ENCODE measurements at places on chromosomes 16 and 17.

DNA sequence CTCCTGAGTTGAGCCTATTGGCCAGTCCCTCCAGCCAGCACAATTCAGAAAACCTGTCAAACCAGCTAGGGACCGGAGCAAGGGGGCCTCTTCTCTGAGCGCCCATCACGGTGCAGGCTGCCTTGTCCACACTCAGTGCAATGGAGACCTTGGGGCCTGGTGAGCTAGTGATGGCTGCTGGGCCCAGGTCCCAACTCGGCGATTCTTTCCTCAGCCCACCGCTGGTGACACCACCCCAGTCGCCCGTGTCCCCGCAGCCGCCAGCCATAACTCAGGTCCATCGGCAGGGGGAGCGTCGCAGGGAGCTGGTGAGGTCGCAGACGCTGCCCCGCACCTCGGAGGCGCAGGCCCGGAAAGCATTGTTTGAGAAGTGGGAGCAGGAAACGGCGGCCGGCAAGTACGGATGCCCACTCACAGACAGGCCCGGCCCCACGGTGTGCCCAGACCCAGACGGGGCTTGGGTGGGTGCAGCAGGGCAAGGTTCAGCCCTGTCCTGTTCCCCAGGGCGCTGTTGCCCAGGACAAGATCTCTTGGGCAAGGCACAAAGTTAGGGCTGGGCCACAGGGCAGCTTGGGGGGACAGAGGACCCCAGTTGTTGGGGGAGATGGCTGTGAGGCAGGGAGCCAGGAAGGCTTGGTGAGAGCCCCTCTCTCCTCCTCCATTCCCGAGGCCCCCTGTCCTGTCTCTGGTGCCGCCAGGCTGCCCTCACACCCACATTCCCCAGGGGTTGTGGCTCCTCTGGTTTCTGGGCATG is 10.8 kb downstream of the SMTNL2 start:
- no peak for DNase-seq

GRCh38 chr16:89921702-89922476 is 1.3 kb upstream of the TUBB3 start:
- no peak for DNase-seq

DNA sequence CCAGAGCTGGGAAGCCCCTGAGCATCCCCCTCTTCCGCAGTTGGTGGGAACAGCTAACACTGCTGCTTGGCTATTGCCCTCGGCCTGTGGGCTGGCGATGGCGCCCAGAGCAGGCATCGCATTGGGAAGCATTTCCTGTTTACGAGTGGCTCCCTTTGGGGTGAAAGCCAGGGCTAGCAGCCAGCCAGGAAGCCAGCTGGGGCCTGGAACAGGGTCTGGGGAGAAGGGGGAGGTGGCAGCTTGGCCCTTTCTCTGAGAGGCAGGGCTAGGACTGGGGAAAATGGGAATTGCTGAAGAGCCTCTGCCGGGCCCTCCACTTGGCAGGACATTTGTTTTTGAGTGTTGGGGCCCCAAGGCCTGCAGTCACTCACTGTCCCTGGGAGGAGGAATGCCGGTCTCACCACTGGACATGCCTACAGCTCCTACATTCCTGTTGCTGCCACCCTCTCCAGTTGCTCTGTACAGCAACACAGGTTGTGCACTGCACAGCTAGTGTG is 2.4 kb upstream of the MTSS2 start:
- DNase-seq, result no peak

DNA sequence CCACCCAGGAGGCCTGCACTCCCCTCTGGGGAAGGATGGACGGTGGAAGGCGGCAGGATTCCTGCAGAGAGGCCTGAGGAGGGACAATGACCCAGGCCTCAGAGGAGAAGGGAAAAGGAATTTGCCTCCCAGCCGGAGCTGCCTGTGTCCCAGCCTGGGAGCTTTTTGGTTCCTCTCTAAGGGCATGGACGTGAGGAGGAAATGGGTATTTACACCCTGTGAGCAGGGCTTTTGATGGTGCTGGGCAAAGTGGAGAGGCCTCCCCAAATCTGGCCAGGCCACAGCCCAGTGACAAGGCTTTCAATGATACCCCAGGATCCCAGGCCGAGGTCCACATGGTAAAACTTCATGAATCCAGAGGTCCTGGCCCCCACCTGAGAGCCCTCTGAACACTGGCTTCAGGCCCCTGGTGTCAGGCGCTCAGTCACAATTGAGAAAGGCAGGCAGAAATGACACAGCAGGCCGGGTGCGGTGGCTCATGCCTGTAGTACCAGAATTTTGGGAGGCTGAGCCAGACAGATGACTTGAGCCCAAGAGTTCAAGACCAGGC is 56.0 kb upstream of the DOC2B start:
- no peak for DNase-seq

DNA sequence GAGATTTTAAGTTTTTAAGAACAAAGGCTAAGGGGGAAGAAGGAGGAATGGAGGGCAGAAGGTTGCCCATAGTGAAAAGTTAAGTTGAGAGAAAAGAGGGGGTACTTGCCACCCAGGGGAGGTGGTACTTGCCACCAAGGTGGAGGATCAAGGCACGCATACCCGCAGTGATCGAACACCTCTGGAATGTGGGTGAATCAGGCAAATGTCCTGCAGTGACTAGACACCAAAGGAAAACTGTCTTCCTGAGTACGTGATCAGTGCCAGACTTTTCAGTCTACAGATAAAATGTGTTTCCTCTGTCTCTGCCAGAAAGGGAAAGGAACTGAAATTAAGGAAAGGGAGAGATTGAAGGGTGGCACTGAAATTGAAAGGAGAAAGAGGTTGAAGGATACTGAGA is 2285.3 kb downstream of the TP53TG3F start:
- DNase-seq, result no peak

- DNase-seq, result no peak
These were observed 77.5 kb downstream of the ZNF423 start for GRCh38 chr16:49778202-49778930.

DNA sequence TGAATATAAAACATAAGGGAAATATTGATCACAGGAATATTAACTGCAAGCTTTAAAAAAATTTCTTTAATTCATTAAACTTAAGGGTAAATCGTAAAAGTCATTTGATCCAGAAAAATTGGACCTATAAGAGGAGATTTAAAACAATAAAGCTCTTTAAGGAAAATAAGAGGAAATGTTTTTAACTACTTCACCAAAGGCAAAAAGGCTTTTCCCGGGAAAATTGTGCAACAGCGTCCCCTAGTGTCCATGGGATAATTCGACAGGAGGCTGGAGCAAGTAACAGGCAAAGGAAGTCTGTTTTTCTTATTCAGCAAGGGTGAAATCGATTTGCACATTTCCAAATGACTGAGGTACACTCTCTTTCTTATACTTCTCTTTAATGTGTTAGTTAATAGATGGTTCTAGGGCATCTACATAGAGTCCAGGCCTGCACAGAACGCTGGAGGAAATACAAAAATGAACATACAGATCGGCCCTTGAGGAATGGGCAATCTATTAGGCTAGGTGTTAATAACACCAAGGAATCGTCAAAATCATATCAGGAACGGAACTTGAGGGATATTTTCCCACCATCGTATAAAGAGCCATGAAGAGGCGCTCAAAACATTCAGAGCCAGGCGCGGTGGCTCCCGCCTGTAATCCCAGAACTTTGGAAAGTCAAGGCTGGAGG is 61.4 kb downstream of the ZNF18 start:
- no peak for DNase-seq

GRCh38 chr17:4229627-4230541 is 33.9 kb downstream of the ANKFY1 start:
- no peak for DNase-seq

- no peak for DNase-seq
These were observed 752 bp downstream of the EXOSC6 start for GRCh38 chr16:70250748-70251628.

DNA sequence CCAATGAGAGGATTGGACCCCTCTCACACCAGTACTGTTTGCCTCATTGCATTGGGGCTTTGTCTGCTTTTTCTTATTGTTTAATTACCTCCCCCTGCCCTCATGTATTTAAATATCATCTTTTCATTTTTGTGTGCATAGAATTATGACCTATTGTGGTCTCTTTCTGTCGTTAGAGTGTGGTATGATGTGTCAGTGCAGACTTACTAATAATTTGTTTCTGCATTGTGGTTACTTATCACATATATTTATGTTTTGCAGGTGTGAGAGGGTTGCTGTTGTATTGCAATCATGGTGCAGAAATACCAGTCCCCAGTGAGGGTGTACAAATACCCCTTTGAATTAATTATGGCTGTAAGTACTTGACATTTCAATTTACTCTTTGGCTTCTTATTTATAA is 2.5 kb downstream of the SEC14L1 start:
- DNase-seq, result no peak

DNA sequence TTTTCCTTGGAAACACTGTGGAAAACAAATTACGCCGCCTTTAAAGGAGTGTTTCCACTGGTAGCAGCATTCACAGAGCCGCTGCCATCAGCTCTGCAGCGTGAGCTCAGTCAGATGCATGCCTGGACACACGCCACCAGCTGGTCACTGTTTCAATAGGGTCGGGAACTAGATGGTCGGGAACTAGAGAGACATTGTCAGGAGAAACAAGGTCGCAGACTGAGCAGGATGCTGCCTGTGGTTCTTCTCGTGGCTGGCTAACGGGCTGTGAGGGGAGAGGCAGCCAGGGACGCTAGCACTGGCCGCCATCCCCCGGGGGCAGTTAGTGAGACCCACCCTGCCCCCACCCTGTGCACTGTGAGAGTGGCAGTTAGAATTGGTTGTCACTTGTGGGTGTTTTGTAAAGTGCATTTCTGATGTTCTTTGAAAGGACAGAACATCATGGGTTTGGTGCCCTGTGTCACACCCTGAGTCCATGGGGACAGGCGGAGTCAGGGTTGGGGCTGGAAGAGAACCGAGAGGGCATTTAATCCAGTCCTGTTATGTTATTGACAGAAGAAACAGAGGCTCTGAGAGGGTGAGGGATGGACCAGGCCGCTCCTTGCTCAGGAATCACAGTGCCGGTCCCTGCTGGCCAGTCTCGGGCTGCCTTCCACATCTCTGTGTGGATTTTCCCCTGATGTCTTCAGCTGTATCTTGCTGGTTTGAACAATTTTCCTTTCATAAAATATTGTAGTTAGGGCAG is 86.3 kb downstream of the SPECC1 start:
- no peak for DNase-seq

DNA sequence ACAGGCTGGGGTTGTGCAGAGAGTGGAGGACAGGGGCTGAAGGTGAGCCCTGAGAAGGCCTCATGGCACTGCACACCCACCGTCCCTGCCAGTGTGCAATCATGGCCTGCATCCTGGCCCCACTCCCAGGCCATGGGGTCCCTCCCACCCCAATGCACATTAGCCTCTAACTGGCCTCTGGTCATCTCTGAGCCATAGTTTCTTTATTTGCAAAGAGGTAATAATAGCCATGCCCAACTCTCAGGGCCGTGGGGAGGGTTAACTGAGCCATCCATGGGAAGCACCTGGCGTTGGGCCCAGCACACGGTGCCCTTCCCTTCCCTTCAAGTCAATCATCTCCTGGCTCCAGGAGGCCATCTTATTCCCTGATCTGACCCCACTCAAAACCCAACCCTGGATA is 10.8 kb upstream of the ITGA3 start:
- no peak for DNase-seq

GRCh38 chr17:56678249-56679114 is 85.0 kb downstream of the NOG start:
- DNase-seq, result no peak

- no peak for DNase-seq
These were observed 2.4 kb upstream of the TBX2 start for GRCh38 chr17:61397086-61397842.

DNA sequence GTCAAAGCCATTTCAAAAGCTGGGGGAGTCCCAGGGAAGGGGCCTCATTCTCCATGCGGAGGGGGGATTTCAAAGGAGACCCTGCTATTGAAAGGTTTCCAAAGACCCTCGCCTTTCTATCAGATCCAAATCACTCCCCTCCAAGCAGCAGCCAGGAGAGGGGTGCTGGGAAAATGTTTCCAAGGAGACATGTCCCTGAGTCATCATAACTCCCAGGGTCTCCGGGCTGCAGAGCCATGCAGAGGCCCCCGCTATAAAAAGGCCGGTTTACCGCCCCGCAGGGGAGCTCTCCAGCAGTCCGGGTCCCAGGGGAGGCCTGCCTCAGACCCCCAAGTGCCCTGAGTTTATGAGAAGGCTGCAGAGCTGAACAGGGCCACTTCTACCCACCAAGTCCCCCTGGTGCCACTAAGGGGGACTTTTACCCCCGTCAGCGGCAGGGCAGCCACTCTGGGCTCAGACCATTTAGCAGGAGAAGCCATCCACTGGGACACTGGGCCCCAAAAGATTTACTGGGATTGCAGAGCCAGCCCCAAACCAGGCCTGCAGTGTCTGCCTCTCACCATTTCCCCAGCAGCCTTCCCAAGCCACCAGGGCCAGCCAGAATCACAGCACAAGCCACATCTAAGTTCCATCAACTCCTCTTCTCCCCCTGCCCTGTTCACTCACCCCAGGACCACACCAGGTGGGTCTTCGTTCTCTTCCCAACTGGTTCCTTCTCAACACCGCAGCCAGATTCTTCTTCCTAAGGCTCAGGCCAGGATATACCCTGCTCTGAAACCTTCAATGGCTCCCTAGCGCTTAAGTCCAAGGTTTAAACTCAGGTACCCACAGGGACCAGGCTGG is 234.4 kb downstream of the ZNF423 start:
- DNase-seq, result no peak

- no peak for DNase-seq
These were observed 185.4 kb downstream of the SEC14L1 start for GRCh38 chr17:77326076-77326591.

GRCh38 chr16:48330189-48330840 is 54.9 kb downstream of the SIAH1 start:
- no peak for DNase-seq

- no peak for DNase-seq
These were observed 16.1 kb downstream of the ITGB4 start for GRCh38 chr17:75737133-75737962.

DNA sequence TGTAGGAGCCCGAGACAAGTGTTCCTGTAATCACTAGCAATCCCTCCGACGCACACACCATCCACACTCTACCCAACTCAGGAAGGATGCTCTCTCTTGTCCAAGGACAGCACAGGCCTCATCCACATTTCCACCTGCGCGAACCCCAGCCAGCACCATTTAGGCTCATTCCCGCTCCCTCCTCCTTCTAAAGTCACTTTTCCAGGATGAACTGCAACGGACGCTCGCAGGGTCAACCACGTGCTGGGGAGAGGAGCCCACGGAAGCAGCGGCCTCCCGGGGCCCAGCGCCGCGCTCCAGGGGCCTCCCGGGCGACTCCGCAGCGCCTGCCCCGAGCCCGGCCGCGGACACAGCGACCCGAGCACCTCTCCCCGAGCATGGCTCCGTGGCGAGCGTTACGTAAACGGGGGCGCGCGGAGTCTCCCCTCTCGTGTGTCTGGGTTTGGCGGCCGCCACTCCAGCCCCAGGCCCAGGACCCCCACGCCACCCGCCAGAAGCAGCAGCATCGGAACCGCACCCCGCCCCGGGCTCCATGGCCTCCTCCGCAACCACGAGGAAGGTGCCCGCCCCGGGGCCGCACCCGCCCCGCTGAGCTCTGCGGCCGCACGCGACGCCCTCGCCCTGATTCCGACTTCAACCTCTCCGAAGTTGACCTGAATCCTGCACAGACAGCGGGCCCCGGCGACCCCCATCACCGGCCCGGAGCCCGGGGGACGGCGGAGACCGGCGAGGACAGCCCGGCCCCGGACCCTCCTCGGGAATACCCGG is 668 bp downstream of the USP36 start:
- no peak for DNase-seq

Data from esophagus squamous epithelium (tissue), 5 donors.